ENCODE measurements at places on chromosomes 2 and 18. TPM values are rescaled to one million over a fixed set of nuclear protein-coding genes. Genes with fewer than 3 reads are reported as not detected.

GRCh38 chr2:237643582-237644380 is 16.4 kb downstream of the LRRFIP1 start:
- no peak for DNase-seq

ANKRD30BL gene
- total RNA-seq: not detected

GRCh38 chr2:23595601-23596251 is 210.7 kb downstream of the KLHL29 start:
- peak; percentile 63 for DNase-seq

DNA sequence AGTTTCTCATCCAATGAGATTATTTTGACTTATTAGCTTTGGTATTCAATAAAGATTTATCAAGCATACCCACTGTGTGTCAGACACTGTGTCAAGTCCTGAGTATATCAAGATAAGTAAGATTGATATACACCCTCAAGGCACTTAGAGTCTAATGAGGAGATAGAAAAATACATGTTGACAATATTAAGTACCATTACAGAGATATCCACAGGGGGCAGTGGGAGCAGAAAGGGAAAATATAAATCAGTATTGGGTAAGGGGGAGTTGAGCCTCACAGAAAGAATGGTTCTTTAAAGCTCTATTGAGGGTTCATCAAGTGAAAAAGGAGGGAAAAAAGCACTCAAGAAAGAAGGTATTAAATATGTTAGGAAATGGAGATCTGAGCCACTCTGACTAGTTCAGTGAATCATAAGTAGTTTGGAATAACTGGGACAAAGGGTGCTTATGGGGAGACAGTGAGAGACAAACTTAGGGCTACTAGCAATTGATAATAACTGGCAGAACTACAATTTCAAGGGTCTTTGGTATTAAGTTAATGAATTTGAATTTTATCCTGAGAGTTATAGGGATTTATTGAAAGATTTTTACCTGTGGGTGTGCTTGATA is 45.5 kb upstream of the SLC8A1 start:
- no peak for DNase-seq

GRCh38 chr2:181457121-181457740 is at the start of gene ITGA4:
Gene ITGA4 (plus strand): TSS chr2:181457386. CDS start chr2:181457655, 269 bp downstream.
- peak; percentile 87 for DNase-seq
